ENCODE measurements at places on chromosomes 5 and 9. TPM values are rescaled to one million over a fixed set of nuclear protein-coding genes. Genes with fewer than 3 reads are reported as not detected.

PLAC8L1 gene
- polyA plus RNA-seq: not detected

CSF1R gene
- polyA plus RNA-seq: 10.8 TPM

PHYKPL gene
- 46.2 TPM for polyA plus RNA-seq

GRCh38 chr5:60738461-60738860, 38.5 kb upstream of the DEPDC1B start:
- no peak for DNase-seq

DNA sequence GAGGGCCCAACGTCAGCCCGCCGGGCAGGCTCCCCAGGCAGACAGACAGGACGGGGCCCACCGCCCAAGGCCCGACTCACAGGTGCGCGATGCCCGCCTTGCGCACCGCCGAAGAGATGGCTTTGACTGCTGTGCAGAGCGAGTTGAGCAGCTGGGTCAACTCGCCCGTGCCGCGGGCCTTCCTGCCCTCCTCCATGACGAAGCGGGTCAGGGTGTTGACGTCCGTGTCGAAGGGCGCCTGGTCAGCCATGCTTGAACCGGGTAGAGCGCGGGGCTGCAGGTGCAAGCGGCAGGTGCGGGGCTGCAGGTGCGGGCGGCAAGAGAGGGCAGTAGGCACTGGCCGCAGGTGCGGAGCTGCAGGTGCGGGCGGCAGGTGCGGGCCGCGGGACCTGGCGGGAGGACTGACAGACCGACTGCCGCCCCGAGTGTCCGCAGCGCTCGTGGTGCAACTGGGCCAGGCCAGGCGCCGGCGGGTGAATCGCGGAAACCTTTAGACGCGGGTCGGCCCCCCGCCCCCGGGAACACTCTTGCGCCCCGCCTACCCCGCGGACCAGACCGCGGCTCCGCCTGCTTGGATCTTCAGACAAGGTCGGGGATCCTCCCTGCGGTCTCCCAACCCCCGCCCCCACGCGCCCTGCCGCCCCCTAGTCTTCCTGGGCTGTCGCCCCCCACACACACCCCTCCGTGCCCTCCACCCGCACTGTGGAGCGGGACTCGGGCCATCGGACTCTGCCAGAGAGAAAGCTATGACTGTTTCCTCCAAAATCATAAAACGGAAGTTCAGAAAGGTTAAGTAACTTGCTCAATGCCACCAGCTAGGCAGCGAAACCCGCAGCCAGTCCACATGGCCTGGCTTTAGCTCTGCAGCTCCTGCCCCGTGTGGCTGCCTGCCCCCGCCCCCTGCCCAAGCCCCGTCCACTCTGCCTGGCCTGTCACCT, at the start of gene FBP1:
TSS of gene FBP1 (minus strand) at position 458 of the 938 bp plus-strand sequence. CDS start at position 250, 208 bp downstream.
- peak; percentile 70 for DNase-seq

GRCh38 chr5:157744051-157745011, 819 bp downstream of the LSM11 start:
- no peak for DNase-seq

DNA sequence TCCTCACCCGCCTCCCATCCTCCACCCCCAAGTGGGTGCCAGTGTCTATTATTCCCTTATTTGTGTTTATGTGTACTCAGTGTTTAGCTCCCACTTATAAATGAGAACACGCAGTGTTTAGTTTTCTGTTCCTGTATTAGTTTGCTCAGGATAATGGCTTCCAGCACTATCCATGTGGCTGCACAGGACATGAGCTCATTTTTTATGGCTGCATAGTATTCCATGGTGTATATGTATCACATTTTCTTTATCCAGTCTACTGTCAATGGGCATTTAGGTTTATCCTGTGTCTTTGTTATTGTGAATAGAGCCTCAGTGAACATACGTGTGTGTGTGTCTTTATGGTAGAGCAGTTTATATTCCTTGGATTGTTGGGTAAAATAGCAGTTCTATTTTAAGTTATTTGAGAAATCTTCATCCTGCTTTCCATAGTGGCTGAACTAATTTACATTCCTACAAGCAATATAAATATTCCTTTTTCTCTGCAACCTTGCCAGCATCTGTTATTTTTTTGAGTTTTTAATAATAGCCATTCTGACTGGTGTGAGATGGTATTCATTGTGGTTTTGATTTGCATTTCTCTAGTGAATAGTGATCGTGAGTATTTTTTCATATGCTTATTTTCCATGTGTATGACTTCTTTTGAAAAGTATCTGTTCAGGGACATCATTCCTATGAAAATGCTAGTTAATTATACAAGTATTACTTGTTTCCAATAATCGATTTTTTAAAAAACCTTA, 164.0 kb upstream of the CCDC152 start:
- no peak for DNase-seq

DNA sequence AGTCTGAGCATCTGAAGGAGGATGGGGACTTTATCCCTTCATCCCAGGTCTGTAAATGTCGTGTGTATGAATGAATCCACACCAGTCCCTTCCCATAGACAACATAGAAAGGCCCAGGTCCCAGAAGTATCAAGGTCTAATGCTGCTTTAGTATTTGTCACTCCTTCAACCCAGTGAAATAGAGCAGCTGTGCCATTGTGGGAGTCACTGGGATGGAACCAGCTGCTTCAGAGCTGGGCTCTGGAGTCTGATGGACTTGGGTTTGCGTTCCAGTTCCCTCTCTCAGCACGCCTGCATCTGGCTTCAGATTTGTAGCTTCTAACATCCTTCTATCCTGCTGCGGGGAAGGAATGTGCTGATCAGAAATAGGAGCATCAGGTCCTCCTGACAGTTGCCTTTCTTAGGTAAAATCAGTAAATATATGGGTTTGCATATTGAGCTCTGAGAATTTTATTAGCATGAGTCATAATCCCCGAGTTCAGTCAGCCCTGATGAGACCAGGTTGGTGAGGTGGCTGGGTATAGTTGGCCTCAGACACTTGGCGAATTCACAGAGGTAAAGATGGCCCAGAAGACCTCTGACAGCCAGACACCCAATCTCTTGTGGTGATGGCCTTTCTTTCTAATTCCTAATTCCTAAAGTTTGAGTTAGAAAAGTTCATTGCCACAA, 10.1 kb downstream of the ACO1 start:
- no peak for DNase-seq

Measured in sigmoid colon (tissue), 7 donors.